ENCODE measurements at places on chromosomes 13 and 19. TPM values are rescaled to one million over a fixed set of nuclear protein-coding genes. Genes with fewer than 3 reads are reported as not detected.

Gene PSG7
- total RNA-seq, result not detected

Gene CYP2A6
- total RNA-seq, result not detected

Gene SELENOV
- total RNA-seq, result not detected

Gene NMRK2
- not detected for total RNA-seq

Gene KIRREL2
- 0.94 TPM for total RNA-seq

Gene ZNF146
- total RNA-seq, result 115 TPM

Gene FREM2
- 3.8 TPM for total RNA-seq

Gene FGF21
- not detected for total RNA-seq

Gene IGFL3
- total RNA-seq, result not detected

Gene UBA52
- 542 TPM for total RNA-seq

Gene SERTAD1
- 1.3 TPM for total RNA-seq

Gene TMED1
- total RNA-seq, result 9.7 TPM

Gene HCST
- 1.6 TPM for total RNA-seq

Gene NLRP9
- total RNA-seq, result not detected

Gene UPK1A
- total RNA-seq, result not detected

Gene NALCN
- 21.6 TPM for total RNA-seq

Gene IZUMO2
- total RNA-seq, result not detected

Gene VSIG10L
- total RNA-seq, result 0.63 TPM

Gene ZNF599
- total RNA-seq, result 15.0 TPM

Gene TTC9B
- total RNA-seq, result 41.6 TPM

Measured in parietal lobe (tissue), 2 donors.